ENCODE measurements at places on chromosomes 13 and 19.
A peak's percentile ranks its signal among the peaks of the same experiment; 100 is the strongest.

DNA sequence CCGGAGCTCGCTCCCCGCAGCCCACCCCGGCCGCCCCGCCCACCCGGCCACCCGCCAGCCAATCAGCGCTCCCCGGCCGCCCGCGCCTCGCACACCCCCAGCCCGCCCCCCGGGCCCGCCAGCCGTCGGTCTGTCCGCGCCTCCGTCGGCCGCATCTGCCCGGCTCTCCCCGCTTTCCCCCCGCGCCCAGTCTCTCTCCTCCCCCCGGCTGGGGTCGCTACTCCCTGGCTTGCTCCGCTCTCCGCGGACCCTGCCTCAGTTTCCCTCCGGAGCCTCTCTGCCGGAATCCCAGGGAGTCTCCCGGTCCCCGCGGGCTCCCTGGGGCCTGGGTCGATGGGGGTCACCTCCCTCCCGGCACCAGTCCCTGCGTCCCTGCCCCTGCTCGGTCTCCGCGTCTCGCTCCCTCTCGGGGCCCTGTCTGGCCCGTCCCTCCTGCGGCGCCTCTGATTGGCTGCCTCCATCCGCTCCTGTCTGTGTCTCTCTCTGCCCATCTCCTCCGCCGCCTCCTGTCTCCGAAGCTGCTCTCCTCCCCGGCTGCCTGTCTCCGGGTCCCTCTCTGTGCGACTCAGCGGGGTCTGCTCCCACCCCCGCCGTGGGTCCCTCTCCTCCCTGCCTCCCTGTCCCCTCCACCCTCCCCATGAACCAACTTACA, 484 bp downstream of the IL11 start:
- no peak for DNase-seq

DNA sequence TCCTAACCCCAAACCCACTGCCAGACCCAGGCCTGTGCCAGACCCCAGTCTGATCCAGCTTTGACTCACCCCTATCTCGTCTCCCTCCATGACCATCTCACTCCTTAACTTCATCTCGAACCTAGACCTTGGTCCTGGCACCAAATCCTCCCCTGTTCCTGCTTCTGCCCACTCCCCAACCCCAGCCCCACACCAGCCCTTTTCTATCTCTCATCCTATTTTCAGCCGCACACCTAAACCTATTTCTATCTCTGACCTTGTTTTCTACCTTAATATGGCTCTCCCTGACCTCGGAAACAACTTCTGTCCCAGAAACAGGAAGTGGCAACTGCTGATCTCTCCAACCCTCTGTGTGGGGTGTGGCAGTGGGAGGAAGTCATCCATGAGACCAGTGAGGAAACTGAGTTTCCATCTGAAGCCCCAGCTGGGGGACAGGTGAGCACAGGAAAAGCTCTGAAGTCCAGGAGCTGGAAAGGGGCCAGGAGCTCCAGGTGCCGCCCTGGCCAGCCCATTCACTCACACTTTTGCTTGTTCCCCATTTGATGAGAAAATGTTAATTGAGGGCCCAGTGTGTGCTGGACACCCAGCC, 13.7 kb downstream of the PTH2 start:
- no peak for DNase-seq

DNA sequence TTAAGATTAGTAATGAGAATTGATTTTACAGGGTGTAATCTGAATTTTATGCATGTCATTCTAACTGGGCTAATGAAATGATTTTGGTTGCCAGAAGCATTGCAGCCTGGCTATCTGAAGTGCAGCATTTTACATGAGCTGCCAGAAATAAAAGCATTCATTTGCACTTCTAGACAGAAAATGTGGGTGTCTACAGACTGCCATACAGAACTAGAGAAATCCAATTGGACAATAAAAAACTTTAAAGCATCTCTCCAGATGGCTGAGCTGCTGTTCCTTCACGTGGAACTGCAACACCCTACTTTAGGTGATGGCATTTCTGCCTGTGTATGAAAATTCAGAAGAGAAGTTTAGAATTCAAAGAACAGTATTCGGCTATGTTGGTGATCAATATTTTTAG, 450.1 kb upstream of the SLITRK1 start:
- no peak for DNase-seq

GRCh38 chr13:44199627-44200207, 173.9 kb upstream of the SERP2 start:
- no peak for DNase-seq

- no peak for DNase-seq
Measured at GRCh38 chr13:97537110-97537509, 103.1 kb downstream of the RAP2A start.

DNA sequence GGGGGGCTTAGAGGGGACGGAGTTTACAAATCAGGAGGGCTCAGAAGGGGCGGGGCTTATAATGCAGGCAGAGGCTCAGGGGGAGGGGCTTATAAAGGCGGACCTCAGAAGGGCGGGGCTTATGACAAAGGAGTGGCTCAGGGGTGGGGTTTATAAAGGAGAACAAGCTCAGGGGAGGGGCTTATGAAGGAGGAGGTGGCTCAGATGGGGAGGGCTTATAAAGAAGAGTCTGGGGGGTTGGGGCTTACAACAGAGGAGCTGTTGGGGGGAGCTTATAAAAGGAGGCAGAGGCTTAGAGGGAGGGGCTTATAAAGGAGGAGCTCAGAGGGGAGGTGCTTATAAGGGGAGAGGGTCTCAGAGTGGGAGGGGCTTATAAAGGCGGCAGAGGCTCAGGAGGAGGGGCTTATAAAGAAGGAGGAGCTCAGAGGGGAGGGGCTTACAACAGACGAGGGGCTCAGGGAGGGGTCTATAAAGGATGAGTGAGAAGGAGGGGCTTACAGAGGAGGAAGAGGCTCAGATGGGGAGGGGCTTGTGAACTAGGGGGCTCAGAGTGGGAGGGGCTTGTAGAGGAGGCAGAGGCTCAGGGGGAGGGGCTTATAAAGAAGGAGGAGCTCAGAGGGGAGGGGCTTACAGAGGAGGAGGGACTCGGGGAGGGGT, 1.0 kb downstream of the SMIM24 start:
- DNase-seq, result peak; percentile 22

GRCh38 chr19:18532168-18532890, 10.5 kb upstream of the ELL start:
- DNase-seq, result no peak

GRCh38 chr13:71860547-71861138, 6.4 kb downstream of the DACH1 start:
- DNase-seq, result no peak

- no peak for DNase-seq
Measured at GRCh38 chr13:111572956-111573761, 252.7 kb downstream of the TEX29 start.

DNA sequence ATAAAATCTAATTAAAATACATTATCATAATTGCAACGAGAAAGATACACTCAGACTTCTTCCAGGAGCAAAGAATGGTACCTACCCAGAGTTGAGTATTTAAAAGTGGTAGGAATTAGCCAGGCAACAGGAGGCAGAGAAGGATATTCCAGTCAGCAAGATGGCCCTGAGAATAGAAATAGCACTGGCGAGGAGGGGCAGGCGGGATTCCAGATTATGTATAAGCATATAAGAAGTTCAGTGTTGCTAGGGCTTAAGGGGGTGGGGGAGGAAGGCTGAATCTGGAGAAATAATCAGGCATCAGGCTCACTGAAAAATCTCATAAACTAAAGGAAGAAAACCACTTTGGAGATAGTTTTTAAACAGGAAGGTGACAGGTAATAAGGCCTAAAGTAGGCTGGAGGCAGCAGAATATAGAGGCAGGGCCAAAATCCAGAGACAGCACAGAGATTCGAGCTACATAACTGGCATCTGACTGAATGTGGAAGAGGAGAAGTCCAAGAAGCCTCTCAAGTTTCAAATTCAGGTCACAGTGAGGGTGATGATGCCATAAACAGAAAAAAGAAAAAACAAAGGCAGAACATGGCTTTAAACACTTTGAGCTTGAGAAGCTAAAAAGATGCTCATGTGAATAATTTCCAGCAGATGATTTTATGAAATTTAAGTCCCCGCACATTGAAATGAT, 7.5 kb downstream of the KPNA3 start:
- no peak for DNase-seq

DNA sequence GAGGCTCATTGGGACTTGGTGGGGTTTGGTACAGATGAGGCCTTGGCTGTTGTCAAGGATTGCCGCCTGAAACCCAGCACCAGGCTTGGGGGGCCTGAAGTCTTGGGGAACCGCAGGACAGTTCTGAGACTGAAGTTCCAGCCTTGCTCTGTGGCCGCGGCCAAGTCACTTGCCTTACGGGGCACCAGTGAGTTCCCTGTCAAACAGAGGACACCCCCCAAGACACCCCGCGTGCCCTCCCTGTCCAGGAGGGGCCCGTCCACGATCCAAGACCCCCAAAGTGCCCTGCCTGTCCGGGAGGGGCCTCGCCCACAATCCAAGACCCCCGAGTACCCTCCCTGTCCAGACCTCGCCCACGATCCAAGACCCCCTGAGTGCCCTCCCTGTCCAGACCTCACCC, 2.5 kb downstream of the CDC34 start:
- DNase-seq, result no peak

GRCh38 chr19:33405254-33405552, 31.7 kb downstream of the CEBPG start:
- no peak for DNase-seq

- no peak for DNase-seq
Measured at GRCh38 chr13:102100234-102100633, 301.6 kb downstream of the FGF14 start.

GRCh38 chr13:72565893-72566292, 161.5 kb downstream of the MZT1 start:
- no peak for DNase-seq

DNA sequence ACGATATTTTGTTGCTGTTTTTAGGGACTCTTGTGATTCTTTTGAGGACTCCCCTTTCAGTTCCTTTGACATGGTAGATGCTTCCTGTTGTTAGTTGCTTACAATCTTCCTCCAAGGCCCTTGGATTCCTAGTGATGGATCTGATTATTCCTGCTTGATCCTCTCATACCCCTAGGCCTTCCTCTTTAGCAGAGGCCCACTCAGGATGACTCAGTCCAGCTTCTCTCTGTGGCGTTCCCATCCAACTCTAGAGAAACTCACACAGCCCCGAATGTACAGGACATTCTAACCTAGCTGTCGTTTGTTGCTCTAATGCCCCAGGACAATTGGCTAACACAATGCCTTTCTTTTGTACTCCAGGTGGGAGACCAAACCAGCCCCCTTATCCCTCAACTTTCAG, 191.4 kb downstream of the POSTN start:
- DNase-seq, result no peak

- no peak for DNase-seq
Measured at GRCh38 chr13:73519396-73520116, 460.8 kb downstream of the KLF5 start.

DNA sequence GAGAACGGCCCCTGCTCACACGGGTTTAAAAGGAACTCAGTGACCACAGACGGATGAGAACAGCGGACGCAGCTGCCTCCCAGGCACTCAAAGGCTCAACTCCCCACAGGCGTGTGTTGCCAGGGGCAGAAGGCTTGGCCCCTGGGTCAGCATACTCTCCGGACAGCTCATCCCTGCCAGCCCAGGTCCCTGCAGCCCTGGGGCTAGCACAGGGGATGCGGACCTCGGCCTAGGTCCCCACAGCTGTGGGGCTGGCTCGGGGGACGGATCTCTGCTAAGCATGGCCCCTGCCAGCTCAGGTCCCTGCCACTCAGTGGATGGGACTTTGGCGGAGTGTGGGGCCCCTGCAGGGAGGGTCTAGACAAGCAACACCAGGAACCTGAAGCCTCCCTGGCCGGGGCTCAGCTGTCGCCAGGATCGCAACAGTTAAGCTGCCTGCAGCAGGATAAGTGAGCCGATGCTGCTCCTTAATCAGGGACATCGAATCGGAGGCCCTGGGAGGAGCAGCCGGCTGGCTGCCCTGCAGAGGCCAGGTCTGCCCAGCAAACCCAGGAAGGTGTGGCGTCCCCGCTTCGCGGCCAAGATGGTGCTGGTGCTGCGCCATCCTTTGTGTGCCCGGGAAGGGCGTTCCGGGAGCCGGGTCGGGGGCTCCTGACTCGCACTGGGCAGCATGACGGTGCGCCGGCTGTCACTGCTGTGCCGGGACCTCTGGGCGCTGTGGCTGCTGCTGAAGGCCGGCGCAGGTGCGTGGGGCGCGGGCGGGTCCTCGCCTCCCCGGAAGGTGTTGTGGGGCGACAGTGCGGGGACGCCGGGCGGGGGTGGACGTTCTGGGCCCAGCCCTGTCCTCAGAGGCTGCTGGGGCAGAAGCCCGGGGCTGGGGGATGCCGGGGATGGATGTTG, 32.5 kb downstream of the MCF2L start:
- no peak for DNase-seq

- no peak for DNase-seq
Measured at GRCh38 chr13:77415253-77416071, 88.6 kb upstream of the MYCBP2 start.

DNA sequence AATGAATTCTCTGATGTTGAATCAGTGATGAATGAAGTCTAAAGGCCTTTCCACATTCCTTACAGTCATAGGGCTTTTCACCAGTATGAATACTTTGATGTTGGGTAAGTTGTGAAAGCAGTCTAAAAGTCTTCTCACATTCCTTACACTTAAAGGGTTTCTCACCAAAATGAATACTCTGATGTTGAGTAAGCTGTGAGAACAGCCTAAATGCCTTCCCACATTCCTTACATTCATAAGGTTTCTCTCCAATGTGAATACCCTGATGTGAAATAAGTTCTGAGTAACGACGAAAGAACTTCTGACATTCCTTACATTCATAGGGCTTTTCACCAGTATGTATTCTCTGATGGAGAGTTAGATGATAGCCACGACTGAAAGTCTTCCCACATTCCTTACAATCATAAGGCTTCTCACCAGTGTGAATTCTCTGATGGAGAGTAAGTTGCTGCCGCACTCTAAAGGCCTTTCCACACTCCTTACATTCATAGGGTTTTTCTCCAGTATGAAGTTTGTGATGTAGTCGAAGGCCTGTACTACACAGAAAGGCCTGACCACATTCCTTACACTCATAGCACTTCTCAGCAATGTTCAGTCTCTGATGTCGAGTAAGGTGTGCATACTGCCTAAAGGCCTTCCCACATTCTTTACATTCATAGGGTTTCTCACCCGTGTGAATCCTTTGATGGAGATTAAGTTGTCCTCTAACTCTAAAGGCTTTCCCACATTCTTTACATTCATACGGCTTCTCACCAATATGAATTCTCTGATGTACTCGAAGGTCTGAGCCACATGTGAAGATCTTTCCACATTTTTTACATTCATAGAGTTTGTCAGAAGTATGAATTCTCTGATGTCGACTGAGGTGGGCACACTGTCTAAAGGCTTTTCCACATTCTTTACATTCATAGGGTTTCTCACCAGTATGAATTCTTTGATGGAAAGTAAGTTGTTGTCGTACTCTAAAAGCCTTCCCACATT, 19.9 kb downstream of the ZFP30 start:
- no peak for DNase-seq

- DNase-seq, result no peak
Measured at GRCh38 chr13:93527748-93528297, 301.2 kb downstream of the GPC6 start.

DNA sequence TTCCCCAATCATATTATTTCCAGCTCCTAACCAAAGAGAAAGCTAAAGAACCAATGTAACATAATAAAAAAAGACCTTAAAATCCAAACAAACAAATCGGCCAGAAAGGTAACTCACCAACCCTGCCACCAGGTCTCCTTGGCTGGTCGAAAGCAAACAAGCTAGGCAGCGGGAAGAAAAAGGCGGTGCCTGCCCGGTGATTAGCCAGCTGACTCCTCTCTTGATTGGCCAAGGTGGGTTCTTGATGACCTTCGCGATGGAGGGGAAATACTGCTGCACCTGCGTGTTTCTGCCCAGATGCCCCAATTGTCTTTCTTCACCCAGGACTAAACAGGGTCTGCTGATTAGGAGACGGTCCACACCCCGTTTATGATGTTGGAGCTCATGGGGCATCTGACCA, at the start of gene NLRP11:
NLRP11 (minus strand) TSS at position 154 of the 400 bp plus-strand sequence. CDS start 13,825 bp downstream, outside the sequence.
- DNase-seq, result no peak

- DNase-seq, result no peak
Measured at GRCh38 chr19:30978639-30979038, 370.6 kb downstream of the TSHZ3 start.
